ENCODE measurements at places on chromosomes 4 and X. TPM values are rescaled to one million over a fixed set of nuclear protein-coding genes. Genes with fewer than 3 reads are reported as not detected.

The UGT2B15 gene
- 0.21 TPM for total RNA-seq

The KLB gene
- total RNA-seq: not detected

The F8A2 gene
- total RNA-seq: not detected

GRCh38 chr4:666436-666810 lies 7.7 kb downstream of the ATP5ME start:
- H3K4me1 ChIP-seq: no peaks in the 10 kb centered on the region
- H3K27me3 ChIP-seq: no peaks in the 10 kb centered on the region
- peaks cover 8% of the 10 kb centered on the region for H3K36me3 ChIP-seq
- no peak overlapping the region for H3K27ac ChIP-seq

GRCh38 chr4:114598191-114599121 lies at the start of gene UGT8:
UGT8 (plus strand) TSS chr4:114598807; CDS start chr4:114622881, 24,074 bp downstream.
- peak within 1 kb of the TSS; percentile 57 for H3K4me3 ChIP-seq
- peaks cover 8% of the 10 kb centered on the region for H3K27me3 ChIP-seq
- peak; percentile 64 for DNase-seq
- H3K27ac ChIP-seq: no peak within 1 kb of the TSS
- H3K4me1 ChIP-seq: no peaks in the 10 kb centered on the region
- no peaks in the 10 kb centered on the region for H3K36me3 ChIP-seq

DNA sequence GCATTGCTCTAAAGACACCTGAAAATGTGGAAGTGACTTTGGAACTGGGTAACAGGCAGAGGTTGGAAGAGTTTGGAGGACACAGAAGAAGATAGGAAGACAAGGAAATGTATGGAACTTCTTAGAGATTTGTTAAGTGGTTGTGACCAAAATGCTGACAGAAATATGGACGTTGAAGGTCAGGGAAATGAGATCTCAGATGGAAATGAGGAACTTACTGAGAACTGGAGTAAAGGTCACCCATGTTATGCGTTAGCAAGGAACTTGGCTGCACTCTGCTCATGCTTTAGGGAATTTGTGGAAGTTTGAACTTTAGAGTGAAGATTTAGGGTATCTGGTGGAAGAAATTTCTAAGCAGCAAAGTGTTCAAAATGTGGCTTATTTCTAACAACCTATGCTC lies 99.4 kb downstream of the FAM13A start:
- H3K27ac ChIP-seq: no peak overlapping the region
- H3K27me3 ChIP-seq: no peaks in the 10 kb centered on the region
- no peak for DNase-seq
- peaks cover 4% of the 10 kb centered on the region for H3K36me3 ChIP-seq
- no peaks in the 10 kb centered on the region for H3K4me1 ChIP-seq
- H3K4me3 ChIP-seq: no peak overlapping the region

DNA sequence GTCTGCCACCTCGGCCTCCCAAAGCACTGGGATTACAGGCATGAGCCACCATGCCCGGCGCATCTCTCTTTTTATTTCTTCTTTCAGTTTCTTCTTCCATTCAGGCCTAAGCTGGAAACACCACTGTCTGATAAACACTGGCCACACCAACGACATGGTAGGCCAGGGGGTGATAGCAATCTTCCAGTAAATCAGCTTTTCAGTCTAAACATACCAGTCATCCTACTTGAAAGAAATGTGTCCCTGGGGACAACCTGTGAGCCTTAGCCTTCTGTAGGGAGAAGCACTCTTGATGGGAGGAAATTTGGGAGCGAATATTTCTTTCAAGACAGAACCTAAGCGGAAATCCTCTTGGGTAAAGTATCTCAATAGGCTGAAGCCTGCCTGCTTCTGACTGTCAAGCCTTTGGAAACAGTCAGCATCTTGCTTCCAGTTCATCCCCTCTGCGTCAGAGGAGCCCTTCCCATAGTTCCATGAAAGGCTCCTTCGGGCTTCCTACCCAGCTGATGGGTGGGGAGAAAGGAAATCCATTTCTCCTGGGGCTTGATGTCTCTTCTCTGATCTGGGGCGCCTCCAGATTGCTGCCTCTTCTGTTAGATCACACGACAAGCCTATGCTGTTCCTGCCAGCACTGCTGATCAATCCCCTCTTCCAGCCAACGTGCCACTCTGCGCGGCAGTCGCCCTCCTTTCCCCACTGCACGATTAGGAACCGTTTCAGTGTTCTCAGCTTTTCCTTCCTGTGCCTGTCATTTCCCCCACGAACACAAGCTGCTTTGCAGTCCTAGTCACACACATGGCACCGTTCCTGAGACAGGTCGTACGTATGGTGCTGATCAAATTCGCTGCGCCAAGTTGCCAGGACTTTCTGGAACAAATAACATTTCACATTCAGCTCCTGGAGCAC lies 49.5 kb upstream of the CBR4 start:
- H3K36me3 ChIP-seq: no peaks in the 10 kb centered on the region
- H3K27me3 ChIP-seq: no peaks in the 10 kb centered on the region
- H3K4me1 ChIP-seq: peaks cover 32% of the 10 kb centered on the region
- no peak for DNase-seq

DNA sequence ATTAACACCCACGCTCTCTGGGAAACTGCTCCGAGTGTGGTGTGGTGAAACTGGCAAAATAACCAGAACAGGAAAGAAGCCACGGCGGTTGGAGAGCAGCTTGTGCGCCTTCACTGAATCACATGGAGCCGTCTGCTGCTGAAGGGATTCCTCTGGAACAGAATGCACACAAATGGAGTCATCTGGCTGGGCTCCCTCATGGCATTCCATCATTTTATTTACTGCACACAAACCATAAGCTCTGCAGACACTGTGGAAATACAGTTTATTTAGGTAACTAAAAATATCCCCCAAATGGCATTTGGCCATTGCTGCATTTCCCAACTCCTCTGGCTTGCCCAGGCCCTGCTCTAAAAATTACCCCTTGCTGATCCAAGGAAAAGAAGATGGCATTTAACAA lies 187.0 kb upstream of the S100G start:
- no peak overlapping the region for H3K4me3 ChIP-seq
- H3K27me3 ChIP-seq: no peaks in the 10 kb centered on the region
- peak overlapping the region; percentile 23 for H3K27ac ChIP-seq
- no peaks in the 10 kb centered on the region for H3K36me3 ChIP-seq
- H3K4me1 ChIP-seq: no peaks in the 10 kb centered on the region

GRCh38 chrX:19127649-19128168 lies 5.4 kb upstream of the ADGRG2 start:
- H3K4me1 ChIP-seq: no peaks in the 10 kb centered on the region
- DNase-seq: no peak
- H3K27ac ChIP-seq: no peak overlapping the region

- DNase-seq: no peak
- no peak overlapping the region for H3K27ac ChIP-seq
- H3K36me3 ChIP-seq: no peaks in the 10 kb centered on the region
- H3K4me3 ChIP-seq: no peak overlapping the region
- no peaks in the 10 kb centered on the region for H3K27me3 ChIP-seq
- no peaks in the 10 kb centered on the region for H3K4me1 ChIP-seq
These were observed 47.2 kb upstream of the RELL1 start for GRCh38 chr4:37733240-37733867.

All from ascending aorta (tissue), 2 donors.